Stromal cell of bone marrow (primary cell): ENCODE measurements at places on chromosomes 11 and 22.

GRCh38 chr11:125223901-125224361, 59.4 kb downstream of the PKNOX2 start:
- DNase-seq = no peak

DNA sequence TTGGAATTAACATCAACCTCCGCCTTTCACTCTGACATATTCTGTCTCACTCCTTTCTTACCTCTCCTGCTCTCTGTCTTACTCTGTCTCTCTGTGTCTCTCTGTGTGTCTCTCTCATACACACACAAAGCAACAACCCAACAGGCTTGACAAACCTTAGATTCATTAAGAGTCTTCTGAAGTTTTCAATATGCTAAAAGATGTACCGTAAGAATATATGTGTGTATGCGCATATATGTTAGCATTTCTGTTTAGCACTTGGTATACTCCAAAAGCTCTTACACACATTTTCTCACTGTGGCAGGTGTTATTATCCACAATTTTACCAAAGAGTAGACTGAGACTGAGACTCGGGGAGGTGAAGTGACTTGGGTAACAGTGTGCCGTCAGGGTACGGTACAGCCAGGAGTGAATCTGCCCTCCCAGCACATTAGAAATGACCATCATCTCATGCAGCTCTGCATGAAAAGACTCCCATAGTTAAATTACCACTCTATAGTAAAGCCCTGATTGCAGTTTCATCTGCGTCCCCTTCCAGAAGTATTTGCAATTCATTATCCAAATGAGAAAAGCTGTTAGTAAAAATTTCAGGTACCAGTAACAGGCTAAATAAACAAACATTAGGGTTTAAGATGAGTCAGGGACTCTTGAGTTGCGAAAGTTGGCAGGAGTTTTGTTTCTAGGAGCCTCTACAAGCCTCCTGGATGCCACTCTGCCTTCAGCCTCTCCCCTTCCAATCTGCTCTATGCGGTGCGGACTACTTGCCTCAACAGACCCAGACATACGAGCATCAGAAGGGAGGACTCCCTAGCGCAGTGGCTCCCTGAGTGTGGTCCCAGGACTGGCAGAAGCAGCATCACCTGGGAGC, 195.2 kb upstream of the TMEM45B start:
- no peak for DNase-seq

DNA sequence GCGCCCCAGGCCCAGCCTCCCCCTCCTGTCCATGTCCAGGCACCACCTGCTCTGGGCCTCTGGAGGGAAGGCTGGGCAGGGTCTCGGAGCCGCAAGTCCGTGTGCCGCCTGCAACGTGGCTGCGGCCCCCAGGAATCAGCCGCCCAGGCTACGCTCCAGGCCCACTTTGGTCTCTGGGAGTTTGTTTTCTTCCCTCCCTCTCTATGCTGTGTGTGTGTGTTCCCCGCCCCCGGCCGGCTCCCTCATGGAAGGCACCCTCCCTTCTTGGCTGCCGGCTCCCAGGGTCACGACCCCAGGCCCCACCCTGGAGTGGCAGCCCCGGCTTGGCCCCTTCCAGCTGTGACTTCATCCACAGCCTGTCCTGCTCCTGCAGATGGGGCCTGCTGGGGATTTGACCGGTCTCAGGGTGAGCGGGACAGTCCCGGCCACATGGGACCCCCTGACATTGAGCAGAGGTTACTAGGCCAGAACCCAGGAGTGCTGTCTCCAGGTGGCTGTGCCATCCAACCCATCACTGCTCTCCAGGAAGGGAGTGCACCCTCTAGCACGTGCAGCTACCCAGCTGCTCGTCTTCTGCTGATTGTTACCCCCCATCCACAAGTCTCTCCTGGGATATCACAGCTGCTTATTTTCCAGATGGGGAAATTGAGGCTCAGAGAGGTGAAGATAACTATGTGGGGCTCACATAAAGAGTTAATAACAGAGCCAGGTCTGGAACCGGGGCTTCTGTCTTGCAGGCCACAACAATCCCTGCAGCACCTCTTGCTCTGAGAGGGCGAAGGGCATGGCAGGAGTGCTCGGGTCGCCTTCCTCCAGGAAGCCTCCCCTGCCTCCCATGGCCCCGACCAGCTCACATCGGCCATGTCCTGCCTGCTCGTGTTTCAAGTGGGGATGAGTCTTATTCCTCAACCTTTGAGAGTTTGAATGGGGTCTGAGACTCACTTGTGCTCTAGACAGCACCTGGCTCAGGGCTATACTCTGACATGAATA, 2.8 kb upstream of the LIF start:
- DNase-seq = no peak

- peak; percentile 3 for DNase-seq
Observed at GRCh38 chr11:59429924-59430516, 3.8 kb upstream of the OR5A2 start.

DNA sequence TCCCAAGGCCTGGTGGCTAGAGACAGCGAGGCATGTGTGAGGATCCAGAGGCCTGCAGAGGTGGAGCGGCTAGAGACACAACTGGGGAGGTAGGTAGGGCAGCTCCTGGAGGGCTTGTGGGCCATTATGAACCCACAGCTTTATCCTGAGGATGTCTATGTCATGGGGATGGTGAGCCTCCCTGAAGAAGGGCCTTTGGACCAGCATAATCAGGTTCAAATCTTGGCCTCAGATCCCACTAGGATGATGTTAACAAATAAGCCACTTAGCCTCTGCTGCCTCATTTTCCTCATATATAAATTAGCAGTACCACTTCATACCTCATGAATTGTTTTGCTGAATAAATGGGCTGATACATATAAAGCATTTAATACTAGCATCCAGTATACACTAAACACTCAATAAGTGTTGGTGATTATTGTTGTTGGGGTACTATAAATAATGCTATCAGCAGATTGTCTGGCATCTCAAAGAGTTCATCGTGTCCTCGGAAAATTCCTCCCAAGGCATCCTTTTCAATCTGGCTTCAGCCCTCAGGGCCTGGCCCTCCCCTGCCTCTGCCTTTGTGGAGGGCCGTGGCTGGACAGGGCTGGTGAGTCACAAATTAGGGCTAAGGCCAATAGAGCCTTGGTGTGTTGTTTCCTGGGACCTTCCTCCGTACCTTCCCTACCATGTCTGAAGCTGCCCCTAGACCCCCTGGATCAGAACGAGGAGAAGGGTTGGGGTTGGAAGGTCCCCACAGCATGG, 30.9 kb upstream of the LRRC32 start:
- no peak for DNase-seq

DNA sequence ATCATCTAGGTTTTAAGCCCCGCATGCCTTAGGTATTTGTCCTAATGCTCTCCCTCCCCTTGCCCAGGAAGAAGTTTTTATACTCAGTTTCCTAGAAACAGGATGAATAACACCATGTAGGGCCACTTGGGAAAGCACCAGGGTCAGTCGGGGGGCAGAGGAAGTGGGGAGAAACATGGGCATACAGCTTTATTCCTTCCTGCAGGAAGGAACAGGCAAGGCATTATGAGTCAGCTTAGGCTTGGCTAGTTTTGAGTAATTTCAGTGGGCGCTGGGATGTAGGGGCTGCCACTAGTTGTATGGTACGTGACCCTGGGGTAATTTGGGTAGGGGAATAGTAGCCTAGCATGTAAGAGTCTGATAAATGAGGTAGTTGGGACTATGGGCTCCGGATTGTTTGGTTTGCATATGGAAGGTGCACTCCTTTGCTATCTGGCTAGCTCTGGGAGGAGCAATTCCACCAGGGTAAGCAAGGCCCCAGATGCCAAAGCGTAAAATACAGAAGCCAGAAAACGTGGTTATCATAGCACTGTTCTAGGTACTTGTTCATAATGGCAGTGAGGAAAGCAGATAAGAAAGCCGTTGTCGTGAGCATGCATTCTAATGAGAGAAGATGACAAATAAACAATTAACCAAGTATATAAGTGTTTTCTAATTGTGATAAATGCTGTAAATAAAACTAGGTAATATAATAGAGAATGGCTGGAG, 24.8 kb downstream of the ACER3 start:
- peak; percentile 55 for DNase-seq

GRCh38 chr11:123072332-123072761, 10.4 kb upstream of the HSPA8 start:
- no peak for DNase-seq

DNA sequence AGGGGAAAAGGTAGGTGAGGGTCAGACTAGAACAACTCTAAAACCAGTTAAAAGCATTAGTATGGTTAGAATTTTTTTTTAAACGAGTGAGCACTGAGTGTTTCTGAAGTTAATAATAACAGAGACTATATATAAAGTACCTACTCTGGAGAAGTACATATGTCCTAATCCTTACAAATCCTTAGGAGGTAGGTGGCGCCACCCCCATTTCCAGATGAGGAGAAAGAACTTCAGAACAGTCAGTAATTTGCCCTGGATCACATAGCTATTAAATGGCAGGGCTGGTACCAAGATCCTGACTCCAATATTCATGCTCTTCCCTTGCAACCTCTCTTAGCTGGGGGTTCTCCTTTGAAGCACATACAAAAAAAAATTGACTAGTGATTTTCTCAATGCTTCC, 80.5 kb downstream of the CLPB start:
- DNase-seq = peak; percentile 6
